ENCODE measurements at places on chromosomes 1 and 21.
A peak's percentile ranks its signal among the peaks of the same experiment; 100 is the strongest.

DNA sequence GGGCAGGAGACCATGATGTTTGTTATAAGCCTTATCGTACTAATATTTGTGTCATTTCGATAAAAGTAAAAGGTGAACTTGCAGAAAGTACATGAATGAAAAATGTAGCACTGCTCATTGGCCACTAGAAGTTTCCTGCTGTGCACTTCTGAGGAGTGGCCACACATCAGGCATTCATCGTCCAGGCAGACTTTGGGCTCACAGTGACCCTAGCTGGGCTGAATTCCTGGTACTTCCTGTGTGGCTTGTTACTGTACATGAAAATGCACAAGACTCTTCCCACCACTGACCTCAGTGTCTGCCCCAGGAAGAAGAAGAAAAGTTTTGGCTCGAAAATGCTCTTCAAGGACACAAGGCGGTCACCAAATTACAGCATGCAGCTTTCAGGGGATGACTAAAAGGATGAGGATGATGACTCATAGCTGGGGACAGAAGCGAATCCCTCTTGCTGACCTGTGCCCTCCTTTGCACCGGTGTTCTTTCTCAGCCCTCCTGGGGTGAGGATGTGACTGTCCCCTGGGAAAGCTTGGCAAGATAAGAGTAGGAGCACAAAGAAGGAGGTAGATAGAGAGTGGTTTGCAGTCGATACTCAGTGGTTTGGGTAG is 252.4 kb upstream of the KAZN start:
- no peak for DNase-seq

- no peak for DNase-seq
These were observed 5.2 kb downstream of the CCN1 start for GRCh38 chr1:85585799-85586198.

DNA sequence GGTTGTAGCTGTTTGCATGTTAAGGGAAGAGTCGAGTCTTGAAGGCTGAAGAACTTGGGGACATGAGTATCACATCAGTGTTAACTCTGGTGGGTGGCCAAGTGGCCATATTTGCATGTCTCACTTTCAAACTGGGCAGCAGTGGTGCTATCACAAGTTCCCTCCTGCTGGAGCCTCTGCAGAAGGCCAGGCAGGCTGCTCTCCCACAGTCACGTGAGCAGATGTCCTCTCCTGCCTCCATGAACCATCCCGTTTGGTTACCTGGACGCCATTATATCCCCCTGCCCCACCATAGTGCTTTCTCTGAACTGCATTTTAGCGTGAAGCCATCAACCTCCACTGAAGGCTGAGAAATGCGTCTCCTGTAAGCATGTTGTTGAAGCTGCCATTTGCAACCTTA is 205.1 kb upstream of the LMO4 start:
- no peak for DNase-seq

DNA sequence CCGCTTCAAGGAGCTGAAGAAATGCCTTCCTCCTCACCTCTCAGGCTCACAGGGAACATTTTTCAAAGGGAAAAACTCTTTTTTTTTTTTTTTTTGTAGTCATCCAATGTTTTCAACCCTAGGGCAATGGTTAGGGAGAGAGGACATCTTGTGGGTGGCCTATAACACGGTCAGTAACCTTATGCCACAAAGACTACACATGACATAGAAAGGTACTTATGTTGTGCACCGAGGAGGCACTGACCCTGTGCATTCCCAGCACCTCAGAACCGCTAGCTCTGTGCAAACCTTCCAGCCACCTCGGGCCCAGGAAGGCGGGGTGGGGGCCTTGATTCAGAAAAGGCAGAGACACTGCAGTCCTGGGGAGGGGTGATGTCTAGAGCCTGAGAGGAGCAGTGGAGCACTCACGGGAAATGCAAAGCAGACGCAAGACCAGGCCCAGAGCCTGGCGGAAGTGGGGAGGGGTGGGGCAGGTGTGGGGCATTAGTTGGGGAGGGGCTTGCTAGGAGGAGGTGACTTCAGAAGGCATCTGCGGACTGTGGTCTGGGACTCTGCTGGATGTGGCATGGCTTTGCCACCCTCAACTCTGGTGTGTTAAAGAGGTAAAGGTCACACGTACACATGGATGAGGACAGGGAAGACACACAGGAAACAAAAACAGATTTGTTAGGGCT is 68.6 kb downstream of the MDM4 start:
- no peak for DNase-seq

DNA sequence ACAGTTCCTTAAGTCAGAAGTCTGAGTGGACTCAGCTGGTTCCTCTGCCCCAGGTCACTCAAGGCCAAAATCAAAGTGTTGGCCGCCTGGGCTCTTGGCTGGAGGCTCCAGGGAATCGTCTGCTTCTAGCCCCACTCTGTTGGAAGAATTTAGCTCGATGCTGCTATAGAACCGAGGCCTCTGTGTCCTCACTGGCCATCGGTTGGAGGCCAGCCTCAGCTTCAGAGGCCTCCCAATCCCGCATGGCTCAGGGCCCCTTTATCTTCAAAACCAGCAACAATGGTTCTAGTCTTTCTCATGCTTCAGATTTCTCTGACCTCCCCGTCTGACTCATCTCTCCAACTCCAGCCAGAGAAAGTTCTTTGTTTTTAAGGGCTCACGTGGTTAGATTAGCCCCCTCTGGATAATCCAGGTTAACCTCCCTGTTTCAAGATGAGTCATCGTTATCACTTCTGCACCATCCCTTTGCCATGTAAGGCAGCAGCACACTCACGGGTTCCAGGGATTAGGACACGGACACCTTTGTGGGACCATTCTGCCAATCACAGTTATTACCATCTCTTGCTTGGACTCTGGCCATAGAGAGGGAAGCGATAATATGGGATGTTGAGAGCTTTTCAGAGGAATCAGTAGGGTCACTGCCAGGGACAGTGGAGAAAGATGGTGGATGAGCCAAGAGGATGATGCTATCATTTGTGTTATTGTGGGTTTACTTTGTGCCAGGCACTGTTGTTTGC is 13.6 kb downstream of the FHAD1 start:
- DNase-seq, result no peak

- peak; percentile 23 for DNase-seq
These were observed 179.9 kb downstream of the FASLG start for GRCh38 chr1:172838680-172839313.

DNA sequence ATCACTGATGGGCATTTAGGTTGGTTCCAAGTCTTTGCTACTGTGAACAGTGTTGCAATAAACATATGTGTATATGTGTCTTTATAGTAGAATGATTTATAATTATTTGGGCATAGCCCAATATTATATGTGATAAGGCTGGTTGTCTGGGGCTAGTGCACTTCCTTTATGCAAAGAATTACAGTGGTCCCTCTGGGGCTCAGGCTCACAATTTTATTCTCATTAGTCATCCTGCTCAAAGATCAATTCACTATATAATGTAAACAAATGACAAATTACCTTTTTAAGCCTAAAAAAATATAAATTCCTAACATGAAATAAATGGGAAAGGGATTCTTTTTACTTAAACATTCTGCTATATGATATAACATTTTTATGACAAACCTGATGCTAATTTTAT is 5.0 kb downstream of the PLPPR4 start:
- DNase-seq, result no peak

- peak; percentile 71 for DNase-seq
These were observed 13.5 kb upstream of the CACNA1E start for GRCh38 chr1:181469829-181470228.

DNA sequence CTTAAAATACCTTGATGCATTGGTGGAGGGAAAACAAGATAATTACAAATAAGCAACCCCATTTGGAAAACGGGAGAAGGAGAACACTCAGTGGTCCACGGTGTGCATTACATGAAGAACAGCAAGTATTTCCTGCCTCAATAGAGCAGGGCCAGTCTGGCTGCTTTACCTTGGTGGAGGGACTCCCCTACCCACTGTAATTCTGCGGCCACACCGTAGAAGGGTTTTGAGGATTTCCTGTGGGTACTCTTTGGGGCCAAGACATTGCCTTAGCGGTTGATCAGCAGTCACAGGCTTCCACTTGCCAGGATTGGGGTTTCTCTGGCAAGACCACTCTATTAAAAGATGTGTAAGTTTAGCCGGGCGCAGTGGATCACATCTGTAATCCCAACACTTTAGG is 16.3 kb upstream of the TMEM54 start:
- no peak for DNase-seq

- DNase-seq, result no peak
These were observed 11.7 kb downstream of the C1orf94 start for GRCh38 chr1:34188418-34188817.

- DNase-seq, result peak; percentile 20
These were observed 197.6 kb downstream of the CAMTA1 start for GRCh38 chr1:6982860-6983259.

GRCh38 chr1:39490596-39491145 is 765 bp upstream of the BMP8A start:
- DNase-seq, result peak; percentile 33

DNA sequence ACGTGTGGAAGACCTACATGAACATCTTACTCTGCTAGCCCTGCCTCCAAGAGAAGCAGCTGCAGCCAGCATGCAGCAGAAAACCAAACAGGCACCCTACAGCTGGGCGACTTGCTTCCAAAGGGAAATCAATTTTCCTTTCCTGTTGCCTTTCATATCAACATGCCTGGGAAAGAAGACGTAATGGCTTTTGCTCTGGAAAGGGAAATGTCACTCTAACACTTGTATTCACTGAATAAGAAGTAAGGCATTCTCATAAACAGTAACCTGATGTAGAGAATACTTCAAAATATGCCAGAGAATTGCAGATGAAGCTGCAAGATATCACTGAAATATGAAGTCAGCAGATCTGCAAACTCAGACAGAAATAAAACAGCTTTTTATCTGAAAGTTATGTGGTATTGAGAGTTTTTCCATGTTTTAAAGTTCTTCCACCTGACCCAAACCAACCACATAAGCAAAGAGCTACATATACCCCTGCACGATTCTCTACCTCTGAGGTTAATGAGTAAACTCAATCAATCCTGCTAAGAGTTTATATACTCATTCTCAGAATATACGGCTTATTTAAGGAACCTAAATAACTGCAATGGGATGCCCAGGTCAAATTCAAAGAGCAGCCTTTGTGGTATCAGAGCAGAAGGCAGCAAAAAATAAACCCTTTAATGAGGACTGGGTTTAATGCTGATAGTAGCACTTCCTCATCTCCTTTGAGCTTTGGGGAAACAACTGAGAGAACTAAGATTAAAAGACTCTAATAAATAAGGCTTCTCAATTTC is 150.9 kb downstream of the RERE start:
- no peak for DNase-seq

DNA sequence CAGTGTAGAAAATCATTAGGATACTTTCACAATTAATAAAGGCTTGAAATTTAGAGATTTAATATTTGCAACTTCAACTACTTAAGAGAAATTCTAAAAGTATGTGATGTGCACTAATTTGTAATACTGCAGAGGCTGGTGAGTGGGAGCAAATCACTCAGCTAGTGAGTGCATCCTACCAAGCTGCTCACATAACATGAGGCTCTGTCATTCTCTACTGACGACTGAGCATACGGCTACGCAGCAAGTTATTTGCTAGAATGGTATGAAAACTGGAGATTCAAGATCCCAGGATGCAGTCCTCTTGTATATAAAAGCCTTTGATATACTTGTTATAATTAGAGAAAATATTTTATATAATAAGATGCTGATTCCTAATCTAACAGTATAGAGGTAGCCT is 90.1 kb downstream of the ATP1B1 start:
- DNase-seq, result no peak

- peak; percentile 78 for DNase-seq
These were observed 7.0 kb downstream of the CFAP45 start for GRCh38 chr1:159892944-159893343.

GRCh38 chr1:97674517-97674916 is 246.3 kb downstream of the DPYD start:
- DNase-seq, result no peak

DNA sequence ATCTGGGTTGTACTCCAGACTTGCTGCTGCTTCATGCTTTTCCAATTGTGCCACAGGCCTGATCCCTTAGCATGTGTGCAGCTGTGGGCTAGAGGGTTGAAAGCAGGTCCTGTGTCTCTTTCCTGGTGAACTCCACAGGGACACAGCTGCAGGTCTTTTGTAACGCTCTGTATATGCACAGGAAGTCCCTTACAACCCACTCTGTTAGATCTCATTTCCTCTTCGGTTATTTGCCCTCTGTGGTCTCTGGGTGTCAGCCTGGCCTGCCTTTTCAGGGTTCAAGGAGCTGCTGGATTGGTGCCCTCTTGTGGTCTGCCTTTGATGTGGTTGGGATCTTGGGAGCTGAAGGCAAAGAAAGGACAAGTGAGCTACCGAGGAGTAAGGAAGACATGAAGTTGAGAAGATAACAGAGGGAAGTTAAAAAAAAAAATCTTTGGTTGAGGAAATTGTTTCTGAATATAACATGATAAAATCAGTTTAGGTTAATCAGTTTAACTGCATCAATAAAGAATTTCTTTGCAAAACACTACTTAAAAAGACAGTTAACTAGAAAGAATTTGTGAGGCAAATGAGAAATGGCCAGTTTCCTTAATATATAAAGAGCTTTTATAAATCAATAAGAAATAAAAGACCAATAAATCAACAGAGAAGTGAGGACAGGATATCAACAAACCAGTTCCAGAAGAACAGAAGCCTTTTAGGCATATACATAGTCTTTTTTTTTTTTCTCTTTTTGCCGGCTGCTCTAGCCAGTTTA is 44.1 kb downstream of the UCK2 start:
- peak; percentile 46 for DNase-seq

DNA sequence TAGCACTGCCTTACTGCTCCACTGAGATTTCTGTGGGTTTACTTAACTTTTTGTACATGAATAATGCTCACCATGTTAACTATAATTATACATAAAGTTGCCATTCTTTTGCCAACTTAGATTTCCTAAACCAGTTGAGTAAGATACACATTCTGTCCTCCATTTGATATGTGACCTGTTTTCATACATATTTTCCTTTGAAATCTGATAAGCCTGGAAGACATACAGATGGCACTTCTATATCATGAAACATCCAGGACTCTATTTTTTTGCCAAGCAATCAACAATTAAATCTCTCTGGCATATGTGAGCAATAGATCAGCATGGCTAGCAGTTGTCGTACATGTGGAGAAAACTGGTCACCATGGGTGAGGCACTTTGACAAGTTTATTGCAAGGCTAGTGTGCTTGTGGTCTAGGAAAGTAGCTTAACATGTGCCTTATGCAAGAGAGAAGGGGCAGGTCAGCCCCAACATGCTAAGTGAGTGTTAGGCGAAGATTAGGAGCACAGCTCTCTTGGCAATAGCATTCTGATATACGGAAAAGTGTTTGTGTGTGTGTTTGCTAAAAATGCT is 14.2 kb downstream of the PRRX1 start:
- DNase-seq, result no peak

DNA sequence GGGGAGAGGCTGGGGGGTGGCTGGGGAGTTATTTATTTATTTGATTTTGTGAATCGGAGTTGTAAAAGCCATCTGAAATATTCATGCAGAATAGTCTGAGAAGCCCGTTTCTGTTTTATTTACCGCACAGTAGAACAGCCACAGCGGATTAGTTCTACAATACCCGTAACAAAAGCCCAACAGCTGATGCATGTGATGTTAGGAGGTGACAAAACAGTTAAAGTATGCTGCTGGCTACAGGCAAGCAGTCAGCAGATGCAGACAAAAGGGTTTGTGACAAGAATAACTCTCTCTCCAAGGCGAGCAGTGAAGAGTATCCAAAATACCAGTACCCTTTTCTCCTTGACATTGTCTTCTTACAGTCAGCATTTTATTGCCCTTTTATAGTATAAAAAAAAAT is 42.0 kb downstream of the PROX1 start:
- DNase-seq, result no peak

- peak; percentile 4 for DNase-seq
These were observed 74.7 kb upstream of the AKT3 start for GRCh38 chr1:243924588-243925349.

All from epithelial cell of esophagus (primary cell).